T-helper 17 cell (primary cell): ENCODE measurements at places on chromosomes 3 and 15. TPM values are rescaled to one million over a fixed set of nuclear protein-coding genes. Genes with fewer than 3 reads are reported as not detected.

The CLSTN2 gene
- not detected for total RNA-seq

The DNAH1 gene
- 58.5 TPM for total RNA-seq

The VPS39 gene
- total RNA-seq: 93.1 TPM

DNA sequence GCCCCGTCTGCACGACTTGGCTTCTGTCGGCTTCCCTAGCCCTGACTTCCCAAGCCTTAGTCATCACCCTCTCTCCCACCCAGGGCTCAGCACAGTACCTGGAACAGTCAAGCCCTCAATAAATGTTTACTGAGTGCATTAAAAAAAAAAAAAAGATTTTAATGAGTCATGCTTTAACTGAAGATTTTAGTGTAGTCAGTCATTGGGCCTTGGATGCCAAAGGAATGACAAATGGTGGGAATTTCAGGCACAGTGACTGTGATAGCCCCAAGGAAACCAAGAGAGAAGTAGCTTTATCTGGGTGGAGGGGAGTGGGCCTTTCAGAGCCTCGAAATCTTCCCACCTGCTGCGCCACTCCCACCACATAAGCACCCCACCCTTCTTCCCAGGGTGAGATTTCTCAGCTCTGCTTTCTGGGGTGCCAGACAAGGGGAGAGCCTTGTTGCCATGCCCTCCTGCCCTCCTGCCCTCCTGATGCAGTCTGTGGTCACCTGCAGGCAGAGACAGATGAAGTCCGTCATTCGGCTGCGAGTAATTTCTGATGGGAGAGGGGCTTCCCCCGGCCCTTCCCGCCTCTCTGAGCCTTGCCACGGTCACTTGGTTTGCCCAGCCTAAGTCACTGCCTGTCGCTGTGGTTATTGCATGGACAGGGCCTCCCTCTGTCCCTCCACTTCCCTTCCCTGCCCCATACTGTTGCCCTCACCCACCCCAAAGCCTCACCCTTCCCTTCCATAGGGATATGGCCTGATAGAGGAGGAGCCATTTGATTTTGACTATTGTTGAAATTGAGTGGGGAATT is 41.8 kb downstream of the SMAD3 start:
- H3K4me3 ChIP-seq: peak overlapping the region; percentile 79
- no peaks in the 10 kb centered on the region for H3K27me3 ChIP-seq
- H3K4me1 ChIP-seq: peaks cover 68% of the 10 kb centered on the region

- no peak overlapping the region for H3K4me3 ChIP-seq
- DNase-seq: no peak
- no peak overlapping the region for H3K27ac ChIP-seq
- H3K27me3 ChIP-seq: no peaks in the 10 kb centered on the region
Measured at GRCh38 chr3:58329922-58330413, 2.7 kb upstream of the PXK start.

DNA sequence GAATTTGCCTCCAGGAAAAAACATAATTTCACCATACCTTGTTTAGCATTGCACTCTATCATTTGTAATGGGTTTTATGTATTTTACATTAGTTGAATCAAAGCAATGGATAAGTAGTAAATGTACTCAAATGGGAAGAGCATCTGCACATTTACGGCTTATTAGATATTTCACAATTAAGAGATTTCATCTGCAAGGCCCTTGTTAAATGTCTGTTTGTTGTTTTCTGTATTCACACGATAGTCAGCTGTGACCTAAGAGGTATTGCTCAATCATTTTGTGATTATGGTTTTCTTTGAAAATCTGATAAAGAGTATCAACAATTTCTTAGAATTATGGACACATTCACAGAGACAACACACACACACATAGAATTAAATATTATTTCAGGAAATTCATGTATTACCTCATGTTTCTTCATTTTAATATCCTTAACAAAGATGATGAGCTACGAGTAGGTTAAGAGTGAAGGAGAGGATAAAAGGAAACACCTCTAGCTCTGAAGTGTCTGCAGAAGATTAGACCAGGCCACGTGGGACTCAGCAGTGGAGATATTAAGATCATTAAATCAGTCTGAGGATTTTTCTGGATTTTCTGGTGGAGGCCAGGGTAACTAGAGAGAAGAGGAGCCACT is 121.9 kb upstream of the POU1F1 start:
- DNase-seq: no peak
- no peaks in the 10 kb centered on the region for H3K4me1 ChIP-seq
- no peak overlapping the region for H3K4me3 ChIP-seq
- H3K27ac ChIP-seq: no peak overlapping the region
- no peaks in the 10 kb centered on the region for H3K36me3 ChIP-seq

DNA sequence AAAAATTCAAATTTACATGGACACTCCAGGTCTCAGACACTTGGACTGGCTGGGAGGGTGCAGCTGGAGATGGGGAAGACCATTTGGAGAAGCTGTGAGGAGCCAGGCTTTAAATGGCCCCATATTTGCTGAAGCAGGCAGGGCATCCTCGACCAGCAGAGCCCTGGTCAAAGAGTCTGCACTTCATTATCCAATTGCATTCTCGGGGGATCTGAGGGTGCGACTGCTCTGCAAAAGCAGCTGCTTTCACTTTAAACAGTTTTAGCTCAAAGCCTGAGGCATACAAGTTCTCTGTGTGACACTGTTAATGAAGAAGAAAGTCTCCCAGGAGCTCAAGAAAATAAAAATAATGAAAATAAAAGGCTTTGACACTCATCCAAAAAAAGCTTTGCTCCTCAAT is 98.0 kb upstream of the SLC25A36 start:
- H3K4me3 ChIP-seq: no peak overlapping the region
- DNase-seq: no peak
- no peak overlapping the region for H3K27ac ChIP-seq
- H3K27me3 ChIP-seq: peaks cover 39% of the 10 kb centered on the region
- H3K4me1 ChIP-seq: no peaks in the 10 kb centered on the region
